ENCODE measurements at places on chromosomes 13 and 19.

- DNase-seq: no peak
Measured at GRCh38 chr13:63189712-63190111, 1774.1 kb upstream of the PCDH20 start.

DNA sequence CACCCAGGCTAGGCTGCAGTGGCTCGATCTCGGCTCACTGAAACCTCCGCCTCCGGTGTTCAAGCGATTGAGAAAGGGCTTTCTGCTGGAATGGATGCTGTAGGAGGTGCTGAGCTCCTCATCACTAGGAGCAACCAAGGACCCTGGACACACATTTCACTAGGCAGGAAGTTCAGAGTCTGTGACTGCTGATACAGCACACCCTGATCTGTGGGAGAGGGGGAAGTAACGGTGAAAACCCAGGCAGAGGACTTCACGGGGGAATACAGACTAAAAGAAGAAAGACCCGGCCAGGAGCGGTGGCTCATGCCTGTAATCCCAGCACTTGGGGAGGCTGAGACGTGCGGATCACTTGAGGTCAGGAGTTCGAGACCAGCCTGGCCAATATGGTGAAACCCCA is 11.9 kb upstream of the NOTCH3 start:
- DNase-seq: no peak

- no peak for DNase-seq
Measured at GRCh38 chr19:13978351-13979243, 26.3 kb downstream of the DCAF15 start.

DNA sequence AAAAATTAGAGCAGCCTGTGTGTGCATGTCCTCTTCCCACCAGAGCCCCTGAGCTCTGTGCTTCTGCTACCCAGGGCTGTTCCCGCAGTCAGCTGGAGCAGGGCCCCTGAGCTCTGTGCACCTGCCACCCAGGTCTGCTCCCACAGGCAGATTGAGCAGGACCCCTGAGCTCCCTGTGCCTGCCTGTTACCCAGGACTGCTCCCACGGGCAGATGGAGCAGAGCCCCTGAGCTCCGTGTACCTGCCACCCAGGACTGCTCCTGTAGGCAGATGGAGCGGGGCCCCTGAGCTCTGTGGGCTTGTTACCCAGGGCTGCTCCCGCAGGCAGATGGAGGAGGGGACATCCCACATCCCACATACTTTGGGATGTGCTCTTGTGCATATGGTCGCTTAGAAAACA is 186.8 kb upstream of the SOX1 start:
- no peak for DNase-seq

DNA sequence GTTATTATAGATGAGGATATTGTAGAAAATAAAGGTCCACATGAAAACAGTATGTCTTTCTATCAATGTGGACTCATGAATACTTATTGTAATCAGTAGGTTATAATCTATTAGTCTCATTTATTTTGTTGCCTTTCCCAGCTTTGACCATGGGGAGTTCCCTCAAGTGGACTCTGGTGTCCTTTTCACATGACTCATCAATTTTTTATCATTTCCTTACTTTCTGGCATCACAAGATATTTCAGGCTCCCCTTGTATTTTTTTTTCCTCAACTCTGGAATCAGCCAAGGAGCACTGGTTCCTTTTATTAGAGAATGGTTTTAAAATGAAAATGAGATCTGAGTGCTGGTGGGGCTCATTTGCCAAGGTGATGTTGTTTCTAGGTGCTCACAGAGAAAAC is 63.4 kb upstream of the DIAPH3 start:
- no peak for DNase-seq

DNA sequence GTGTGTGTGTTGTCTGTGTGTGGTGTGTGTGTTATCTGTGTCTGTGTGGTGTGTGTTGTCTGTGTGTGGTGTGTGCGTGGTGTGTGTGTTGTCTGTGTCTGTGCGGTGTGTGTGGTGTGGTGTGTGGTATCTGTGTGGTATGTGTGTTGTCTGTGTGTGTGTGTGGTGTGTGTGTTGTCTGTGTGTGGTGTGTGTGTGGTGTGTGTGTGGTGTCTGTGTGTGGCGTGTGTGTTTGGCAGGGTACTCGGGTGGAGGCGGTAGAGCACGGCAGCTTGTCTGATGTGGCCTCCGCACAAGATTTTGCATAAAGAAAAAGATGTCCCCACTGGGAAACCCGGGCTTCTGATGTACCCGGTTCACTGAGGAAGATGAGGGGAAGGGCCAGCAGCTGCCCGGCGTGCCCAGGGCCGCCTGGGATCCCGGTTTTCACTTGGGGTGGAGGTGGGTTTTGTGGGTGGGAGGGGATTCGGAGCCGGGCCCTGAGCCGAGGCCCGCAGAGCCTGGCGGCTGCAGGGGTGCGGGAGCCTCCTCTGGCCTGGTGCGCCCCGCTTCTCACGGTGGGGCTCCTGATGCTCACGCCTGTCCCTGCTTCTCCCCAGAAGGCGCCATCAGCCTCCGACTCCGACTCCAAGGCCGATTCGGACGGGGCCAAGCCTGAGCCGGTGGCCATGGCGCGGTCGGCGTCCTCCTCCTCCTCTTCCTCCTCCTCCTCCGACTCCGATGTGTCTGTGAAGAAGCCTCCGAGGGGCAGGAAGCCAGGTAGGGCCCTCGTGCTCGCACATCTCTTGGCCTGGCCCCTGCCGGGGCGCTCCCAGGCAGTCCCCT is 21.2 kb downstream of the HDGFL2 start:
- DNase-seq: no peak

DNA sequence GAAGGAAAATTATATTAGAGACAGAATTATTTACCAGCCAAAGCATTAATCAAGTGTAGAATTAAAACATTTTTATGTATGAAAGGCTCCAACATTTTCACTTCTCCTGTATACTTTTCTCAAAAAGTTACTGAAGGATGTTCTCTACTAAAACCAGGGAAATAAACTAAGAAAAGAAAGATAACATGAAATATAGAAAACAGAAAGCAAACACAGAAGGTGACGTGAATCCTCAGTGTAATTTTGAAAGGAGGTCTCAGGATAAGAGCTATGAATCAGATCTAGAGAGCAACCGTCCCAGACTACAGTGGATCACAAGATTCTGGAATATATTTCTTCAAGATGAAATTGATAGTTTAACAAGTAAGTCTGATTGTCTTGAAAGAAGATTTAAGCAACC is 144.5 kb downstream of the CYSLTR2 start:
- no peak for DNase-seq

DNA sequence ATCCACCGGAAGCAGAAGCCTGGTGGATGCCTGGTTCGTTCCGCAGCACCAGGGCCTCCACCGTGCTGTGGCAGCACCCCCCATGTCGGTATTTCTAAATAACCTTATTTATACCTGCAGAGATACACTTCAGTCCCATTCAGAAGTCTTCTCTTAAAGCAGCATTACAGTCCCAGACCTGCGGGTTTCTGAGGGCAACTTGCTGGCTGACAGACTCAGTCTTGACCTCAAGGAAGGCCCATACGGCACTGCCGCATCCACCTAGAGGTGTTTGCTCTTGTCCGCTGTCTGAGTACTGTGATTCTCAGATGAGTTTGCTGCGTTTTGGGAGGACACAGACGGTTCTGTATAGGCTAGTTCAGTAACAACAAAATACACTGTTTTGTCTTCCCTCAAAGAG is 16.9 kb upstream of the TEX29 start:
- DNase-seq: no peak

- no peak for DNase-seq
Measured at GRCh38 chr13:112067116-112067741, at the start of gene SOX1. Gene SOX1, plus strand, starts transcription at chr13:112067149. Its CDS starts 510 bp downstream, at chr13:112067659.

- no peak for DNase-seq
Measured at GRCh38 chr13:110978390-110978789, 63.5 kb upstream of the ANKRD10 start.

DNA sequence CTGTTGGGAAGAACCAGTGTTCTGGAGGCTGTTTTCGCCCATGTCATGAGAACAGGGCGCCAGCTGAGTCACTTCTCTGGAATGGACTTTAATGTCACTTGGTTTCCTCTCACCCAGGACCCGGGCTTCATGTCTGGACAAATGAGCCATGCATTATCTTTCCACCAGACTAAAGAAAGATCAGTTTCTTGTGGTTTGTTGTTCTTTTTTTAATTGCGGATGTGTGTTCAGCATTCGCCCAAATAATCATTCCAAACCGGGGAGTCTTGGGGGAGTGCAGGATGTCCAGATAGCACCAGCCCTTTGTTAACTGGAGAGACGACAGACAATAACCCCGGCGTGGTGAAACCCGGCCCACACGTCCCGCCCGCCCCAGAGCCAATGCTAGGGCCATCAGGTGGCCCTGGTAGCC is 102.5 kb downstream of the COL4A2 start:
- DNase-seq: no peak

GRCh38 chr13:60448907-60449510 is 52.0 kb downstream of the TDRD3 start:
- peak; percentile 23 for DNase-seq

GRCh38 chr13:75016225-75016624 is 465.7 kb downstream of the TBC1D4 start:
- DNase-seq: no peak

DNA sequence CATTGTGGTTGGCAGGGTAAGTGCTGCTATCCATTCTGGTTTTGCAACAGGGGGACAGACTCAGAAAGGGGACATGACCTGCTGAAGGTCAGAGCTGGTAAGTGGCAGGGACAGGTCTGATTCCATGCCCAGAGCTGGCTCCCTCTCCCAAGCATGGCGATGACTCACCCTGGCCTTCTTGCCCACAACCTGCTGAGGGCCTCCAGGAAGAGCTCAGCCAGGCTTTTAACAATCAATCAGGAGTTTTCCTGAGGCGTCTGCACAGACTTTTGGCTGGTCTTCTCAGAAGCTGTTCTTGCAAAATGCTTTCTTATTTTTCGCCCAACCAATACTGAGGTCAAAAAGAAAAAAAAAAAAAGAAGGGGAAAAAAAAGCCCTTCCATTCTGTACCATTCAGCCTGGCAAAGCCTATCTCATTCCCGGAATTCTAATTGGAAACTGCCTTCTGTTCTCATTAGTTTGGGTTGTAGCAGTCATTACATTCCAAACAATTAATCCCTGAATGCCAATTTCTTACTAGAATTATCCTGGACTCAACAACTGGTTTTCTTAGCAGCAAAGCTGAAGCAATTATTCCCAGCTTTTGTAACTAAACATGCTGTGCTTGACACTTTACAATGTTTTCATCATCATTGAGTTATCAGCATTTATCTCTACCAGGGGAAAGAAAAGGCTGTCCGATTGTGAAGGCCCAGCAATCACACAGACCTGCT is 17.7 kb downstream of the SIAH3 start:
- no peak for DNase-seq

DNA sequence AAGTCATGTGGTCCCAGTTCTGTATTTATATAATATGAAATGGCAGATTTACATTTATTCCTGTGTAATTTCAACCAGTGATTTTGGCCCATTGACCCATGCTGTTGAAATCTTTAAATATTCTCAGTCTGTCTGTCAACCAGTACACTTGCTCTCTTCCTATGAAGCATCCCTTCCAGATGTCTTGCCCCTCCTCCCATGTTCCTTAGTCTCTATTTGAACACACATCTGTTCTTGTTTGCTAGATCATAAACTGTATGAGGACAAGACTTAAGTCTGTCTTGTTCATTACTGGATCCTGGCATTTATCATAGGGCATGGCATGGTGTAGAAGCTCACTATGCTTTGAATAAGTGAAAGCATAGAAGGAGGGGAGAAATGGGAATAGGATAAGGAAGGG is 34.9 kb downstream of the STARD13 start:
- DNase-seq: no peak

DNA sequence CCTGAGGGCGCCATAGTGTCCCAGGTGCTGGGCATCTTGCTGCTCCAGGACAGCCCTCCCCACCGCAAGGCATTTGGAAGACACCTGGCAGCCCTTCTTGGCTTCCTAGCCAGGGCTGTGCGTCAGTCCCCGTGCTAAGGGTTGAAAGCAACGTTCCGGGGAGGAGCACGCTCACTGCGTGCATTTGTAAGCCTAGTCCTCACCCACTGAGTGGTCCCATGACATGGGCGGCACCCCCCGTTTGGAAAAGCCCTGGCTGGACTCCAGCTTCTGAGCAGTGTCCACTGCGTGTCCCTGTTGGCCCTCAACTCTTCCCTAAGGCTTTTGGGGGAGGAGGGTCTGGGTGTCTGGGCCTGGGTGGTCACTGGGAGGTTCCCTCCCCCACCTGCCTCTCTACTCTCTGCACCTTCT is 76.3 kb upstream of the GPR183 start:
- no peak for DNase-seq

DNA sequence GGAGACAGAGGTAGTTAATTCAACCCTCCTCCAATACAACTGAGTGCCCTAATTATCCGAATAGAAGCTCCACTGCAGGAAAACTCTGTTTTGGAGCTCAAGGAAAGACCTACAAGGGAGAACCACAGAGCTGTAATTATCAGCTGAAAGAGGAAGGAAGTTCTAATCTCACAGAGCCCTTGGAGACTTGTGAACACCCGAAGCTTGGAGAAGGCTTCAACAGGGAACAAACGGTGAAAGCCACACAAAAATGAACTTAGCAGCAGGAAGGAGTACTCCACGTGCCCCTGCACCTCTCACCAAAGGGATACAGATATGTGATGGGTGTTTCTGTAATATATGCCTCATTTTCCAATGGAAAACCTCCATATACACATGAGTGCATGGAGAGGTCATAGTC is 61.1 kb downstream of the IRS2 start:
- DNase-seq: no peak

- no peak for DNase-seq
Measured at GRCh38 chr19:10135551-10136334, 16.0 kb upstream of the EIF3G start.

DNA sequence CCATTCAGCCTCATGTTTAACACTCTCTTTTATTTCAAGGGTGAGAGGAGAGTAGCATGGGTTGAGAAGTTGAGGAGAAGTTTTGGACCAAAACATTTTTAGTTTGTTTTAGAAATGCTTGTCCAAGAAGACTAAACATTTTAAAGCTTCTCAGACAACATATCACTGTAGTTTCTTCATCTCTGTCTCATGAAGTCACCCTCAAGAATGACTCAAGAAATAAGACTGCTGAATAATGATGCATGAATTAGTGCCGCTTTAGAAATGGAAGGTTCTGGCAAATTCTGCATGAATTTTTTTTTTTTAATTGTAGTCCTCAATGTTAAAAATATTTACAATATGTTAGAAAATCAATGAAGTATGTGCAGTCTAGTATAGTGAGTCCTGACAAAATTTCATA is 422.7 kb upstream of the ARGLU1 start:
- DNase-seq: no peak

DNA sequence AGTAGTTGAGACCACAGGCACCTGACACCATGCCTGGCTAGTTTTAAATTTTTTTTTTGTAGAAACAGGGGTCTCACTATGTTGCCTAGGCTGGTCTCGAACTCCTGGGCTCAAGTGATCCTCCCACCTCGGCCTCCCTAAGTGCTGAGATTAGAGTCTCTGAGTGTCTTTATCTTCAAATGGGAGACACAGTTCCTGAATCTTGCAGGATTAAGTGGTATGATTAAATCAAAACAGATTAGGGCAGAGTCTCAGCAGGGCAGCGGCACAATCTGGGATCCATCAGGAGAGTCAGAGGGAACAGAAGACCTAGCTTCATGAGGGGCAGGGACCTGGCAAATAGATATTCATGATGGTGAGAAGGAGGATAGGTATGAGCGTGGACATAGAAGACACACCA is 953 bp downstream of the RLN3 start:
- DNase-seq: no peak
